Activated CD8-positive, alpha-beta memory T cell treated with anti-CD3 and anti-CD28 coated beads for 36 hours (primary cell): ENCODE measurements at places on chromosomes 3 and 15. TPM values are rescaled to one million over a fixed set of nuclear protein-coding genes. Genes with fewer than 3 reads are reported as not detected.

The GOLGA6L6 gene
- not detected for total RNA-seq

The SLC25A20 gene
- total RNA-seq = 21.3 TPM

The PP2D1 gene
- not detected for total RNA-seq

The NME9 gene
- total RNA-seq = not detected

The ACTRT3 gene
- 3.0 TPM for total RNA-seq

The SI gene
- not detected for total RNA-seq

The FGD5 gene
- total RNA-seq = not detected

The BOC gene
- 0.42 TPM for total RNA-seq

The SYNPR gene
- not detected for total RNA-seq

The GOLGA6L9 gene
- 1.8 TPM for total RNA-seq

The A4GNT gene
- not detected for total RNA-seq

The TEX55 gene
- total RNA-seq = not detected

The ACKR4 gene
- not detected for total RNA-seq

The TTLL13 gene
- 0.44 TPM for total RNA-seq

The VPS39 gene
- total RNA-seq = 46.1 TPM

The CSPG4 gene
- 0.02 TPM for total RNA-seq

The GABRR3 gene
- total RNA-seq = not detected

The CCDC54 gene
- total RNA-seq = not detected

The SLC9C1 gene
- total RNA-seq = not detected

The SLC51A gene
- total RNA-seq = not detected

The GPR149 gene
- total RNA-seq = not detected

The SIDT1 gene
- total RNA-seq = 14.2 TPM

The LRRC31 gene
- not detected for total RNA-seq

The TRANK1 gene
- total RNA-seq = 3.6 TPM

The SLC2A2 gene
- not detected for total RNA-seq

The TMEM212 gene
- not detected for total RNA-seq

The GOLGA8Q gene
- total RNA-seq = not detected

The CCR5 gene
- total RNA-seq = 3.1 TPM

The LDHAL6B gene
- not detected for total RNA-seq

The GRK7 gene
- 0.04 TPM for total RNA-seq

The FAM81A gene
- 1.9 TPM for total RNA-seq

The ISLR gene
- not detected for total RNA-seq

The ZNF860 gene
- 0.13 TPM for total RNA-seq

The GRM7 gene
- total RNA-seq = not detected

The LOXL1 gene
- 1.4 TPM for total RNA-seq

The SLC28A2 gene
- total RNA-seq = not detected

The EFHB gene
- total RNA-seq = 0.89 TPM

The CSTA gene
- total RNA-seq = not detected
